GM12891 (cell line): ENCODE measurements at places on chromosomes 16 and 17.

GRCh38 chr16:24689128-24689527 lies 40.3 kb upstream of the TNRC6A start:
- no peak for DNase-seq

DNA sequence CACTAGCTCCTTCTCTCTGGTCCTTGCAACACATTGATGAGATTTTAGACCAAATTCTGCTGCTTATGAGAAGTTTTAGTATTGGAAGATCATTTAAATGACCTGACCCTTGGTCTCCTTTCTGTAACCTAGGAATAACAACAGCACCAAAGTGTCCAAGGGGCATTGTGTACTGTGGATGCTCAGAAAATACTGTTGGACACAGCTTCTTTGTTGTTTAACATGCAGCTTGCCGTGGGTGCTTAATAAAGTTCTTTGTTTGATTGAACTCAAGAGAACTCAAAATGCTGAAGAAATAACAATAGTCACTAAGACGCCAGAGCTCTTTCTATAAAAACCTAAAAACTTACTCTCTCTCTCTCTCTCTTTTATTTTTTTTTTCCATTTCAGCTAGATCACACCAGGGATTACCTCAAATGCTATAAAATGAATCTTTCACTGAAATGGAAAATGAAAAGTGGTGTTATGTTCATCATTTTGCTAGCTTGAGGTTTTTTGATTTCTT lies 548.9 kb upstream of the CDH8 start:
- DNase-seq, result no peak

- no peak for DNase-seq
Measured at GRCh38 chr17:82528484-82529265, 9.1 kb downstream of the FOXK2 start.

- no peak for DNase-seq
Measured at GRCh38 chr16:1141191-1141590, 11.7 kb upstream of the CACNA1H start.

- no peak for DNase-seq
Measured at GRCh38 chr16:8262299-8262698, 328.0 kb downstream of the TMEM114 start.
